ENCODE measurements at places on chromosomes 6 and 20.
A peak's percentile ranks its signal among the peaks of the same experiment; 100 is the strongest.

DNA sequence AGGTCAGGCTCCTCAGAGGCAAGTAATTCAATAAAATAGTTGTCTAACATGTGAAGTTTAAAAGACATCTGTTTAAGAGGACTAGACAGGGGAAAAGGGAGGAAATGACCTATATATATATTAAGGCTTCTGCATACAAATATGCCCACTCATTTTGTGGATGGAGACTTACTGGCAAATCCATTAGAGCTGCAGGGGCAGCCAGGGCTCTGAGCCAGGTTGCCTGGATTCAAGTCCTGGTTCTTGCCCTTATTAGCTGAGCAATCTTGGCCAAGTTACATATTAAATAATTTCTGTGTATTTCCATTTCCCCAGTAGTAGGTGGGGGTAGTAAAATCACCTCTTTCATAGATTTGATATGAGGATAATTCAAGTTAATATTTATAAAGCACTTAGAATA lies 287.0 kb upstream of the RIMS1 start:
- no peak for DNase-seq

DNA sequence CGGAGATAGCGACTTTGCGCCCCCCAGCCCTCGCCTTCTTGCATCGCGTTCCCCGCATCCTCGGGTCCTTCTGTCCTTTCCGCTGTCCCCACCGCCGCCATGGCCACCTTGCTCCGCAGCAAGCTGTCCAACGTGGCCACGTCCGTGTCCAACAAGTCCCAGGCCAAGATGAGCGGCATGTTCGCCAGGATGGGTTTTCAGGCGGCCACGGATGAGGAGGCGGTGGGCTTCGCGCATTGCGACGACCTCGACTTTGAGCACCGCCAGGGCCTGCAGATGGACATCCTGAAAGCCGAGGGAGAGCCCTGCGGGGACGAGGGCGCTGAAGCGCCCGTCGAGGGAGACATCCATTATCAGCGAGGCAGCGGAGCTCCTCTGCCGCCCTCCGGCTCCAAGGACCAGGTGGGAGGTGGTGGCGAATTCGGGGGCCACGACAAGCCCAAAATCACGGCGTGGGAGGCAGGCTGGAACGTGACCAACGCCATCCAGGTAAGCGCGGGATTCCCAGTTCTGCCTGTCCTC lies 401 bp downstream of the SLC32A1 start:
- no peak for DNase-seq

- DNase-seq, result peak; percentile 80
Observed at GRCh38 chr20:25584905-25585704, at the start of gene NINL. TSS of gene NINL (minus strand) at chr20:25585531. CDS start at chr20:25526587, 58,944 bp downstream.

- no peak for DNase-seq
Observed at GRCh38 chr6:135052939-135053338, 1.7 kb downstream of the HBS1L start.

DNA sequence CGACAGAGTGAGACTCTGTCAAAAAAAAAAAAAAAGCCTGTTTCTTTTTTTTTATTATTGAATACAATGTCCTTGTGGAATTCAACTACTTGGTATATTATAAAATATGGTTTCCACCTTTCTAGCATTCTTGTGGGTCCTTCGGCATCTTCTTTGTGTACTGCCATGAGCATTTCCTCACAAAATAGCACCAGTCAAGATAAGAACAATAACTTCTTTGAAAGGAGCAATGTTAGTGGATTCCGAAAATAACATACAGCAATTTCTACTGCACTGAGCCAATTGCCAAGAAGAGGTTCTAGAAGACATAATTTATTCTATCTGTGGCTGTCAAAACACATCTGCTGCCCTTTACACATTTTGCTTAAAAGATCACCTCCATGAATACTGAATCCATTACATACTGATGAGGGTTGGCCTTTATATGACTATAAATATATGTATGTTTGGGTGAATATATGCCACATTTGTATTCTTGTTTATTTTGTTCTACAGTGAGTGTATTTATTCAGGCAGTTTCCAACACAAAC lies 19.1 kb upstream of the SPTLC3 start:
- no peak for DNase-seq

- DNase-seq, result peak; percentile 82
Observed at GRCh38 chr6:44268095-44268628, 2.1 kb upstream of the TMEM151B start.

- DNase-seq, result no peak
Observed at GRCh38 chr6:1502041-1502440, 107.7 kb upstream of the FOXC1 start.

GRCh38 chr6:74611220-74611619 lies 594.6 kb downstream of the COL12A1 start:
- DNase-seq, result no peak

- DNase-seq, result no peak
Observed at GRCh38 chr6:109687271-109687761, 3.7 kb downstream of the AK9 start.

- DNase-seq, result peak; percentile 51
Observed at GRCh38 chr20:64241061-64241460, 14.5 kb upstream of the PCMTD2 start.

GRCh38 chr6:144106206-144106605 lies 10.8 kb upstream of the SF3B5 start:
- no peak for DNase-seq

- DNase-seq, result peak; percentile 35
Observed at GRCh38 chr6:34332251-34333198, 59.9 kb downstream of the NUDT3 start.

DNA sequence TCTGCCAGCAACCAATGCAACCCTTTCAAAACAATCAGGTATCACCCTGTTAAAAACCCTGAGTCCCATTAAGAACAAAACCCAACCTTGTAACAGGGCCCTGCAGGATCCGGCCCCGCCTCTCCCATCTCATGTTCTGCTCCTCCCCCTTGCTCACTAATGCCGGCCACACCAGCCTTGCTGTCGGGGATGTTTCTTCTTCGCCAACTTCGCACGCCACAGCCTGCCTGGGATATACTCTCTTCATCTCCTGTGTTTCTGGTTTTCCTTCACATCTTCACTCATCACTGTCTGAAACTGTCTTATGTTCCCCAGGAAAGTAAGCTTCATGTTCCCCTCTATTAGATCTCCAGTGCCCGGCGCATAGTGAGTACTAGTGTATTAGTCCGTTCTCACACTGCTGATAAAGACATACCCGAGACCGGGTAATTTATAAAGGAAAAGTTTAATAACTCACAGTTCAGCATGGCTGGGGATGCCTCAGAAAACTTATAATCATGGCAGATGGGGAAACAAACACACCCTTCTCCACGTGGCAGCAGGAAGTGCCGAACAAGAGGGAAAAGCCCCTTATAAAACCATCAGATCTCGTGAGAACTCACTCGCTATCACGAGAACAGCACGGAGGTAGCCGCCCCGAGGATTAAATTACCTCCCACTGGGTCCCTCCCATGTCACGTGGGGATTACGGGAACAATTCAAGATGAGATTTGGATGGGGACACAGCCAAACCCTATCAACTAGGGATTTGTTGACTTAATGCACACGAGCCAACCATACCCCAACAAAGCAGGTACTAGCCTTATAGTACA lies 5.1 kb downstream of the TP53RK start:
- no peak for DNase-seq

DNA sequence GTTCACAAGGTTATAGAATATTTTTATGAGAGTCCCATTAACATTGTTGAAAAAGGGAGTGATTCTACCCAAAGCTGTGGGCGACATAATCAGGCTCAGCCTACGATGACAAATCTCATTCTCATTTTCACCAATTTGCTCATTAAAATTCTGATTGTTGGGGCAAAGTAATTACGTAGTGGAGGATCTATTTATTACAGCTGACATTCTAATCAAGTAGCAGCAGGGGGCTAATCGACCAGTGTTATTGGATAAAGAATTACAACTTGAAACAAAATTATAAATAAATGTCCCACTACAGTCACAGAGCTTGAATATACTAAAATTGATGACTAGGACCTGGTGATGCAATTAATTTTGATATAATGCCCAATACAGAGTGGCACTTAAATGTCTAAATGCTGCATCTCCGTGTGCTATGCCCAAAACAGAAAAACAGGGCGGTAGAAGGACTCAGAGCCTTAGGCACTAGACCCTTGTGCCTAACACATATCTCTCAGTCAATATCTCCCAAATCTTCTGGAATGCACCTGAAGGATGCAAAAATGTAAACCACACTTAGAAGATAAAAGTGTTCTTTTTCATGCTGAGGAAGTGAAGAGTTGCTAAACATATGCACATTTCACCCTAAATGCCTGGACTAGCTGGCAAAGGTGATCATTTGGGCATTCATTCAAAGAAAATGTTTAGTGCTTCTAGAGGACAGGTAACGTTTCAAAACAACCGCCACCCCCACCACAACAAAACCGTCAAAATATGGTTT lies 88.3 kb downstream of the CD24 start:
- no peak for DNase-seq

GRCh38 chr20:42379385-42379784 lies 761.2 kb upstream of the CHD6 start:
- DNase-seq, result no peak

GRCh38 chr6:10412461-10413261 lies 2.2 kb downstream of the TFAP2A start:
- peak; percentile 81 for DNase-seq

DNA sequence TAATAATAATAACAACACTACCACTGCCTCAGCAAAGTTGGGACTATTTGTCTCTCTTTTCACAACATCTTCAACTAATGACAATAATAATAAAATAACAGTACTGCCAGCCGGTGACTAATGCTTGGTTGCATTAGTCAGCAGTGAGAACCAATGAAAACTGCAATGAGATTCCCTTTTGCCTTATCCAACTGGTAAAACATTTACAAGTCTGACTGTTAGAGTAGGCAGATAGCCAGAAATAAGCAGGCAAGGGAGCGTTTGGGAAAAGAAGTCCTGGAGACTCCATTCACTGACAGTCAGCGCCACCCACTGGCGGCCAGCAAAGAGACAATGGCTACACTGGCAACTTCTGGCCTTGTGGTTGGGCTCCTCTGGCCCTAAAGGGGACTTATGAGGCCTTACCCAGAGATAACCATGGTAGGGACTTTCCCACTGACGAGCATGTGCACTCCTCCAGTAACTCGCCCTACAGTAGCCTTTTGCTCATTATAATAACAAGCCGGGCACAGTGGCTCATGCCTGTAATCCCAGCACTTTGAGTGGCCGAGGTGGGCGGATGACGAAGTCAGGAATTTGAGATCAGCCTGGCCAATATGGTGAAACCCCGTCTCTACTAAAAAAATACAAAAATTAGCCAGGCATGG lies 3.4 kb upstream of the NSFL1C start:
- peak; percentile 85 for DNase-seq

DNA sequence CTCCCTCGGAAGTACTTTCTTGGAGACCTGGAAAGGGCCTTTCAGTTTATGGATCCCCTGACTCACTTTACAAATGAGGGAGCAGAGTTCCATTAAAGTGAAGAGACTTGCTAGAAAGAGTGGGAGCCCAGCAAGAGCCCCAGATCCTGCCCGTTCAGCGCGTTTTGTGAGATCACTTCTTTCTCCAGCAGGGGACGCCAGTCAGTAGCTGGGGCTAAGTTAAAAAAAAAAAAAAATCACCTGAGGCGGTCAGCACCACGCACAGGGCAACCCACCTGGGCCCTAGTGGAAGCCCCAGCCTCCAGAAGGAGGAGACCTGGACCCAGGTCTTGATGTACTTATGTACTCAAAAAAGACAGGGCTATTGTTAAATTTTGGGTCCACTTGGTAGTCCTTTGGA lies 274.5 kb upstream of the RNF24 start:
- no peak for DNase-seq

GRCh38 chr6:15244620-15245360 lies 1.1 kb upstream of the JARID2 start:
- peak; percentile 95 for DNase-seq

DNA sequence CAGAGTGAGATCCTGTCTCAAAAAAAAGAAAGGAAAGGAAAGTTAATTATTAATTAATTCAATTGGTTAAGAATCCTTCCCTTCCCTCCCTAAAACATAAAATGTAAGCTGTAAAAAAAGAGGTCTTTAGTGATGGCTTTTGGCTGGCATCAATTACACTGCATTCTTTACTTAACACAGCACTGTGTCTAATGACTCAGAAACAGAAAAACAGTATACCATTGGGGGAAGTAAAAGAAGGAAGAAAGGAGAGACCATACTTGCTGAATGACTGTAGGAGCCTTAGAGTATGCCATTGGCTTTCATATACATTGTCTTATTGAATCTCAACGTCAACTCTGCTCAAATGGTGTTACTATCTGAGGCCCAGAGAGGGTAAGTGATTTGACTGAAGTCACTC lies 18.3 kb upstream of the CITED2 start:
- DNase-seq, result no peak

DNA sequence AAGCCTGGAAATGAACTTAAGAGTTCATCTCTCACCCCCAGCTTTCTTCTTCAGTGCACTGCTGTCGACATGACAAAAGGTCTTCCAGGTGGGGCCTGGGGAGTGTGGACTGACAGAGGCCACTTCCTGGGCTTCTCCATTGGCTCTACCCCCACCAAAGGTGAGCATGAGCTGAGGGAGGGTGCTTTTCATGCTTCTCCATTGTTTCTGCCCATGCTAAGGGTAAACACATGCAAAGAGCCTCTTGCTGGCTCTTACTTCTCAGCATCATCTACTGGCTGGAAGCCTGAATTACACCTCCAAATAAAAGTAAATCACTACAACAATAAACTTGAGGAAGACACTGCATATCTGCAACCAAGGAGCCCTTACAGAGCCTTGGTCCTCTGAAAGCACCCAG lies 227.2 kb downstream of the EPM2A start:
- no peak for DNase-seq

DNA sequence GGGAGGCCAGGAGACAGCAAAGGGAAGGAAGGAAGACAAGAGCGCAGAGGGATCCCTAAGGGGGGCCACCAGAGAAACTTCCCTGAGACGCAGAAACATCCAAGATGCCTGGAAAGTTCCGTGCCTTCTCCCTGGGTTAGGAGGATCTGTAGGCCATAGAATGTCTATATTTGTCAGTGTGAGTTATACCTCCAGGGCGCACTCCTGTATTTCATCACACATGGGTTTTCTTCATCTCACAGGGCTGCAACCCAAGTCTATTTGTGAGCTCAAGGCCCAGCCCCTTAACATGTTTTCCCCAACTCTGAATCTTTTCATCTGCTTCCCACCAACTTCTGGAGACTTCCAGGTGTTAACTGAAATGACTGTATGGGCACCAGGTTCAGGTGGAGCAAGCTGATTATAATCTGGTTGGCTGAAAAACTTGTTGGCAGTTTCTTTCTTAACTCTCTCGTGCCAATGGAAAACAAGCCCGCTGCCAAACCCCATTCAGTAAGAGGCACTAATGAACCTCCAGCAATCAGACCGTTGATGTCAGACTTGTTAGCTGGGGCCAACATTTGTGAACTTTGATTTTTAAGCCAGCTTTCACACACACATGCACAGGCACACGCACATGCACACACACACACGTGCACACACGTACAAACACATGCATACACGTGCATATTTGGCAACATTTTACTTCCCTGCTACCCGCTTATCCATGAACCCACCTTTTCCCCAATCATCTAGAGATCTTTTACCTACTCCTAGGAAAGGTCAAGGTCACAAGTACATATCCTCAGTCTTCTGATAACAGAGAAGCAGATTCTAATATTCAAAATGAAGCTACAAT lies 247.5 kb upstream of the GMDS start:
- DNase-seq, result no peak

- no peak for DNase-seq
Observed at GRCh38 chr20:18032977-18033892, 24.5 kb downstream of the OVOL2 start.
